Fibroblast of villous mesenchyme (primary cell): ENCODE measurements at places on chromosomes 12 and 14. TPM values are rescaled to one million over a fixed set of nuclear protein-coding genes. Genes with fewer than 3 reads are reported as not detected.

Gene KRT1
- total RNA-seq: not detected in 2 replicates

Gene TMEM119
- total RNA-seq: 83.3 and 186 TPM in 2 replicates

Gene CLEC6A
- not detected in 2 replicates for total RNA-seq

Gene RNASE7
- total RNA-seq: not detected in 2 replicates

Gene PLEKHG7
- not detected in 2 replicates for total RNA-seq

Gene ITPK1
- total RNA-seq: 11.6 and 15.5 TPM in 2 replicates

DNA sequence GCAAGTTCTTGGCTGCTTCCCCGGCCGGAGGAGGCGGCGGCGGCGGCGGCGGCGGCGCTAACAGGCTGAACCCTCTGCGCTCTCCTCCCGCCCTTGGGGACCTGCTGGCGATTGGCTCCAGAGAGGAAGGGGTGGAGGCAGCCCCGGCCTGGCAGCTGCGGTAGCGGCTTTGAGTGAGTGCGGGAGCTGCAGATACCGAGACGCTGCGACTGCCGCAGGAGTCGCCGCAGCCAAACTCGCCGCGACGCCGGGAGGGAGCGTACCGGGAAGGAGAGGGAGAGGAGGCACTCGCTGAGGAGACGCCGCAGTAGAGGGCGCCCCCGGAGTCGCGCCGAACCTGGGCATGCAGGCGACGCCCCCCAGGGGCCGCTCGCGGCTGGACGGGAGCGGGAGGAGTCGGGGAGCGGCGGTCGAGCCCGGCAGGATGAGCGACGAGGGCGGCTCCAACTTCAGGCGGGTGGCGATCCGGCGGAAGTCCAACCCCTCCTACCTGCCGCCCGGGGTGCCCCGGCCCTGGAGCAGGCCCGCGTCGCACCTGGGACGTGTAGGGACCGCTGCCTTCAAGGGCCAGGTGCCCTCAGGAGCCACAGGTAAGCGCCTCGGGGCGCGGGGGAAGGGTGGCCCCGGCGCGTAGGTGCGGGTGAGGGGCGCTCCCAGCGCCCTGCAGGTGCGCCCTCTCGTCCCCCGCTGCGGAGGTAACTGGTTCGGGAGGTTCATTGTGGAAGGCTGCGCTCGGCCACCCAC is at the start of gene FGD4:
Gene FGD4 (plus strand): TSS at position 189 of the 744 bp plus-strand sequence.
- peak; percentile 87 for DNase-seq

- peak; percentile 74 for DNase-seq
Observed at GRCh38 chr12:111850526-111850925, 8.5 kb downstream of the MAPKAPK5 start.

DNA sequence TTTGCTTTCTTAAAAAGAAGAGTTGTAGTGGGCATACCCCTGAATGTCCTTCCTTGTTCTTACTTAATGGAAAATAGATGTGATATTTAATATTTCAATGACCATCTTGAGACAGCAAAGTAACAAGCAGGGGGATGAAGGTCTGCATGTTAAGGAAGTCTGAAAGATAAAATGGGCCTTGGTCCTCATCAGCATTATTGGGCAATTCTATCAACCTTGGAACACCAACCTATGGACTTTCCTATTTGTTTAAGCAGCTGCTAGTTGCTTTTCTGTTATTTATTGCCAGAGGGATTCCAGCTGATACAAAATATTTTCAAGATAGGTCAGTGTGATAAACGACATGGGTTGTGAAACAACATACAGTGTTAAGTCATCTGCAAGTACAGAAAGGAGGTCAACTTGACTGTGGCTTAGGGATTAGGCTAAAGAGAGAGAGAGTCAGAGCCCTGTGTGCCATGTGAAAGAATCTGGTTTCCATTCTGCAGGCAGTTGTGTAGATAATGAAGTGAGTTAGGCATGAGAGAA is 16.4 kb upstream of the A2M start:
- DNase-seq: peak; percentile 76

- peak; percentile 64 for DNase-seq
Observed at GRCh38 chr14:45679853-45680252, 426.9 kb upstream of the MIS18BP1 start.

GRCh38 chr12:69392179-69392928 is 32.8 kb downstream of the YEATS4 start:
- no peak for DNase-seq
